ENCODE measurements at places on chromosomes 12 and 14.

DNA sequence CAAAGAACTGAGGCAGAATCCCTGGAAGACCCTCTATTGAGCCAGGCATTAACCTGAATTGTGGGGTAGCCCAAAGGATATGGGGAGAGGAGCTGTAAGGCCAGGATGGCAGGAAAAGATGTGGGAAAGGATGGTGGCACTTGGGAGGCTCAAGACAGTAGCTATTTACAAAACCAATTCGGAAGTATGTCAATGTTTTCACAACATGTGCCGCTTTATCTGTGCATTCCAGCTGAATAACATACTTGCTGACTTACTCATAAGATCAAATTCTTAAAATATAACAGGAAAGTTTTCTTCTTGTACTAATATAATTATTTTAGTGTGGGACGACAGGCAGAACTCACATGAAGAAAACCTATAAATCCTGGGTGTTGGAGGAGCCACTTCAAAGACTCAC lies 10.6 kb downstream of the BBS10 start:
- no peak for DNase-seq

DNA sequence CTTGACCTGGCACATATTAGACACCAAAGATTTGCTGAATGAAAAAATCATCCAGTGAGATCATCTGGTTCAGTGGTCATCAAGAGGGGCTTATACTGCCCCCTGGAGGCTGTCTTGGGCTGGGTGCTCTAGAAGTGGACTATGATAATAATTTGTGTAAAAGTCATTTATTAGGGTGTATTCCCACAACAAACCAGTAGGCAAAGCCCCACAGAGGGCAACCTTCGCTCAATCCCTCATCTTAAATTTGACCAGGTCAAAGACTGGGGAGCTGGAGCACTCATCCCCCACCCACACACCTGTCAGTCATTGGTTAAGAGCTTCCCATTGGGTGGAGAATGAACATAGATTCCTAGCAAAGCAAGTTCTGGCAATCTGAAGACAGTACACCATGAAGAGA lies 20.0 kb upstream of the FICD start:
- DNase-seq = no peak

GRCh38 chr12:5511644-5512600 lies 80.0 kb downstream of the NTF3 start:
- DNase-seq = no peak

- DNase-seq = no peak
Observed at GRCh38 chr14:86464341-86464740, 934.4 kb downstream of the FLRT2 start.

DNA sequence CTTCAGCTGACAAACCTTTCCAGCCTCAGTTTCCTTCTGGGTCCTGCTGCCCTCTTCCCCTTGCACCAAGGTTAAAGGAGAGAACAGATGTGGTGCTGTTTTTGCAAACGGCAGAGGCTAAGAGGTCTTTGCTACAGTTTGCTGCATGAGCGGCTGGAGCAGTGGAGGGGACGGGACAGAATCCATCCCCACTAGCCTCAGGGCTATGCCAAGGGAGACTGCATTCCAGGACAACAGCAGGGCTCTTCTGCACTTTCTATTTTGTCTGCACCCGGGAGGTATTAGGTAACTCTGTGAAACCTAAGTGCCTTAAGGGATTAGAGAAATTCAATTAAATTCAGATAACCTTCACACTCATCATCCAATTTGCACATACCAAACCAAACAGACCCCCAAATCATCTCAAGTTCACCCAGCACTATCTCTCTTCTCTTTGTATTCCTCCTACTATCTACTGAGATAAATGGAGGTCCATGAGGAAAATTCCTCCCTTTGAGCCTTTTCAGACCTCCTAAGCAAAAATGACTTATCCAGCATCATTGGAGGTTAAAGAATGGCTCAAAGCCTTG lies 103.8 kb upstream of the VRK1 start:
- no peak for DNase-seq

DNA sequence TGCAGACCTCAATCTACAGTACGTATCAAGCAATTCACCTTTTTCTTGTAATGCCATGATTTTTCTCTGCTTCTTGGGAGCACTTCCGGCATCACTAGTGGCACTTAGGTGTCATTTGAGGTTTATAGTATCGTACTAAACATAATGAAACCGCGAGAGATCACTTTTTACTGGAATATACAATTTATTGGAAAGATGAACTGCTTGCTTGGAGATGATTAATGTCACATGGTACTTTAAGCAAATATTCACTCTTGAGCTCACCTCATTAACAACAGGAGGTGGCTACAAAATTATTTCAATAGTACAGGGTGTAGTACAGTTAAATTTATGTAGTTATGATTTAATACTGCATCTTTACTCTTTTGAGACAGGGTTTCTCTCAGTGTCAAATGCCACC lies 11.5 kb downstream of the FUT8 start:
- no peak for DNase-seq

GRCh38 chr12:104636496-104636895 lies 179.7 kb downstream of the CHST11 start:
- DNase-seq = no peak

GRCh38 chr12:56978397-56979138 lies 21.2 kb upstream of the RDH16 start:
- DNase-seq = no peak

DNA sequence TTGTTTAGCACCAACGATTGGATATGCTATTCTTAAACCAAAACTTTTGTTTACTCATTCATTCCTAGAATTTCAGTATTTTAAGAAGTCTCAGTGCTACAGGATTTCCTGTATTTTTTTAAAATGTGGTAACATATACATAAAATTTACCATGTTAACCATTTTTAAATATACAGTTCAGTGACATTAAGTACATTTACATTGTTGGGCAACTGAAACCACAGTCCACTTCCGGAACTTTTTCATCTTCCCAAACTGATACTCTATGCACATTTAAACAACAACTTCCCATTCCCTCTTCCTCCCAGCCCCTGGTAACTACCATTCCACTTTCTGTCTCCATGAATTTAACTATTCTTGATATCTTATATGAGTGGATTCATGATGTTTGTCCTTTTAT lies 30.3 kb downstream of the PDE3A start:
- no peak for DNase-seq

DNA sequence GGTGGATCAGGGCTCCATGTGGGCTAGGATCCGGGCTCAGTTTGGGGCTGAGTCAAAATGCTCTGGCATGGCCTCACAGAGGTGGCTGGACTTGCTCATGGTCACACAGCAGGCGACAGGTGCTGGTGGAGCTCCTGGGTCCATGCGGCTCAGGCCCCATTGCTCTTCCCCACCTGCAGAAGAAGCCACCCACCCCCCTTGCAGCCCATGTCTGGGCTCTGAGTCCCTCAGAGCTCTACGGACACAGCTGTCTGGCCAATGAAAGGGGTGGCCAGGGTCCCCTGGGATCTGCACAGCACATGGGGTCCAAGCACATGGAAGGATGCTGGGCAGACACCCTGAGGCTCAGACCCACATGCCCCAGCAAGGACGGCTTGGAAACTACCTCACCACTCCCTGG lies 17.0 kb upstream of the C14orf180 start:
- no peak for DNase-seq

DNA sequence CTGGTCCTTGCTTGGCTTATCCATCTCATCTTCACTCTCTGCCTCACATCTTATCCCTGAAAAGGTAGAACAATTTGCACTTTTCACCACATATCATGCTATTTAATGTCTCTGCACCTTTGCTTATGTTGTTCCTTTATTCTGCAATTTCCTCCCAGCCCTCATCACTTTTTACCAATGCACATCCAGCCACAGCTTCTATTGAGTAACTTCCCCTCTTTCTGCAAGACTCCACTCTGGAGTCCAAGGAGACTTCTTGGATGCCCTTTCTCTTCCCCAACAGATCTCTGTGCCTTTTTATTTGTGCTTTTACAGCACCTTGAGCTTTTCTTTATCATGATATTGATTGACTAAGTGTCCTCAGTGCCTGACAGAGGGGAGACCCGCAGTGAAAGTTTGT lies 797.1 kb downstream of the VRK1 start:
- no peak for DNase-seq

GRCh38 chr12:46219132-46219876 lies 49.5 kb downstream of the SLC38A1 start:
- DNase-seq = no peak

DNA sequence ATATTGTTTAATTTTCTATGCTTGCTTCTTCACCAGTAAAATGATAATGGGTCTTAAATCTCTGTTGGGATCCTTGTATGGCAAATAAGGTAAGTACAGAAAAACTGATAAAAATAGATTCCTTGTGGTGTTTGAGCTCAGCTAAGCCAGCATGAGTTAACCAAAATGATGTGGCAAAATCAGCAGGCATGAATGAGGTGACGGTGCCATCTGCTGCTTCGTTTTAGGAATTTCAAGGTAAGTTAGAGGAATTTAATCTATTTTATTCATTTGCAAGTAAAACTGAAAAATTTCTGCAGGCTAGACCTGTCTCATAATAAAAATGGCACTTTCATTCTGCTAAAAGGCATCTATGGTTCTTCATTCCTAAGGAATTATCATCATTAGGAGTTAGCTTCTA lies 10.0 kb upstream of the CLEC7A start:
- DNase-seq = no peak

DNA sequence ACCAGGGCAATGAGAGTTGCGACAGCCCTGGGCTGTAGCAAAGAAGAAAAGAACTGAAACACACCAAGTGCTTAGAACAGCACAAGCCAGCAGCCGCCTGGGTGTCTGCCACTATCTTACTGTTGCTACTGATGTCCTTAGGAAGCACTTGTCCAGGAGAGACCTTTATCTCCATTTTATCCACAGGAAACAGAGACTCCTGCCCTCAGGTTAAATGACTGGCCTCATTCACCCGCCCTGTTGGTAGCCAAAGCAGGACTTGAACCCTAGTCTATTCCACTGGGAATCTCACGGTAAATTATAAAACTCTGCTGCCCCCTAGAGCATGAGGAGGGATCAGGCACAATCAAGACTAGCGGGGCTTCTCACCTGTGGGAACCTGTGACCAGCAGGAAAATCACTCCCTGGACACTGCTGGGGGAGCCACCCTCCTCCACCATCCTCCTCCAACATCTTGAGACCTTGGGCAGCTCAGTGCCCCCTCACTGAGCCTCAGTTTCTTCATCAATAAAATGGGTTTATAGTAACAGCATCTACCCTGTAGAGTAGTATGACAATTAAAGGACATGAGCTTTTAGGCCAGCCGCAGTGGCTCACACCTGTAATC lies 20.5 kb upstream of the TESC start:
- DNase-seq = no peak

DNA sequence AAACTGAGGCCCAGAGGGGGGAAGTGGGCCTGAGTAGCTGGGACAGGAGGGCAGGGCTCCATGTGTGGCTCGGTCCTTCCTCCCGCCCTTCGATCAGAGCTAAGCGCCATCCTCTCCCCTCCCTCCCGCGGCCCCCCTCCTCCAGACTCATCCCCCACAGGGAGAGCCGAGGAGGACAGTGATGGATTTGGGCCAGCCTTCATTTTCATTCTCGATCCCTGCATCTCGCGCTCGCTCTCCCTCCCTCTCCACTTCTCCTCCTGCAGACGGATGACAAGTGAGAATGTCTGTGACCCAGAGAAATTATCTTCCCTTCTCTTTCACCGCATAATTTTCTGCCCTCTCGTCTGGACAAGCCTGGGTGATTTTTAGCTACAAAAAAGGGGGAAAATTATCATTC lies 183.3 kb downstream of the RBM19 start:
- no peak for DNase-seq

GRCh38 chr12:127515941-127516340 lies 751.0 kb upstream of the TMEM132C start:
- no peak for DNase-seq

GRCh38 chr12:57452181-57452936 lies 2.7 kb upstream of the INHBE start:
- no peak for DNase-seq

GRCh38 chr14:80425686-80426085 lies 214.4 kb upstream of the DIO2 start:
- no peak for DNase-seq

DNA sequence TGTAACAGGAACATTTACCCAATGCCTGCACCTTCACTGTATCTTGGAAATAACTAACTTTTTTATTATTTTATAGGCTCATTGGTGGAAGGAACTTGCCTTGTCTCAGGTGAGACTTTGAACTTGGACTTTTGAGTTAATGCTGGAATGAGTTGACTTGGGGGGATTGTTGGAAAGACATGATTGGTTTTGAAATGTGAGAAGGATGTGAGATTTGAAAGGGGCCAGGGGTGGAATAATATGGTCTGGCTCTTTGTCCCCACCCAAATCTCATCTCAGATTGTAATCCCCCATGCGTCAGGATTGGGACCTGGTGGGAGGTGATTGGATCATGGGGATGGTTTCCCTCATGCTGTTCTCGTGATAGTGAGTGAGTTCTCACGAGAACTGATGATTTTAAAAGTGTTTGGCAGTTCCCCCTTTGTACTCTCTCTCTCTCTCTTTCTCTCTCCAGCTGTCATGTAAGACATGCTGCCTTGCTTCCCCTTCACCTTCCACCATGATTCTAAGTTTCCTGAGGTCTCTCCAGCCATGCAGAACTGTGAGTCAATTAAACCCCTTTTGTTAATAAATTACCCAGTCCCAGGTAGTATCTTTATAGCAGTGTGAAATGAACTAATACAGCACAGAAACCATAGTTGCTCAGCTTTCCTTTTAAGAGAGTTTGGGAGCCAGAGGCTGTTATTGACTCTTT lies 244.1 kb downstream of the BTG1 start:
- DNase-seq = no peak

- no peak for DNase-seq
Observed at GRCh38 chr12:56071648-56072047, 8.3 kb upstream of the ERBB3 start.

GRCh38 chr14:103140316-103141109 lies 17.3 kb downstream of the TNFAIP2 start:
- no peak for DNase-seq

DNA sequence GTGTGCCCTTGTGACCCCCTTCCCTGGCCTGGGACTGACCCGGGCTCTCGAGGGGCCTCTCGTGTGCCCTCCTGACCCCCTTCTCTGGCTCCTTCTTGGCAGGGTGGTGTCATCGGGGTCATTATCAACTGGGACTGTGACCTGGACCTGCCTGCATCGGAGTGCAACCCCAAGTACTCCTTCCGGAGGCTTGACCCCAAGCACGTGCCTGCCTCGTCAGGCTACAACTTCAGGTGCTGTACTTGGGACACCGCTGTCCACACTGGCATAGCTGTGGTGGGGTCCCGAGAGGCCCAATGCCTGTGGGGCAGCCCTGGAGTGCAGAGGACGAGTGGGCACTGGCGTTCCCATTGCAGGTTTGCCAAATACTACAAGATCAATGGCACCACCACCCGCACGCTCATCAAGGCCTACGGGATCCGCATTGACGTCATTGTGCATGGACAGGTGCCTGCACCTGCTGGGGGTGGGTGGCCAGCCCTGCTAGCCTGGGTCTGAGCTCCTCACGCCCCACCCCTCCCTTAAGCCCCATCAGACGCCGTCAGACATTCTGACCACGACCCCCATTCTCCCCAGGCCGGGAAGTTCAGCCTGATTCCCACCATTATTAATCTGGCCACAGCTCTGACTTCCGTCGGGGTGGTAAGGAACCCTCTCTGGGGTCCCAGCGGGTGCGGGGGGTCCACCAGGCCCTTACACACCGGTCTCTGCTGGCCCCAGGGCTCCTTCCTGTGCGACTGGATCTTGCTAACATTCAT lies 2.5 kb downstream of the P2RX2 start:
- no peak for DNase-seq

- DNase-seq = no peak
Observed at GRCh38 chr12:24788886-24789285, 160.0 kb downstream of the BCAT1 start.

Data from stimulated activated CD8-positive, alpha-beta memory T cell treated with anti-CD3 and anti-CD28 coated beads, Interleukin-15, amount 100 ng/mL, for 24 hours (primary cell).